ENCODE measurements at places on chromosomes 13 and 19.
A peak's percentile ranks its signal among the peaks of the same experiment; 100 is the strongest.

GRCh38 chr19:17830567-17831418 is 9.5 kb upstream of the INSL3 start:
- DNase-seq: peak; percentile 15

- DNase-seq: no peak
Observed at GRCh38 chr19:7729211-7729610, 2.7 kb downstream of the CLEC4G start.

DNA sequence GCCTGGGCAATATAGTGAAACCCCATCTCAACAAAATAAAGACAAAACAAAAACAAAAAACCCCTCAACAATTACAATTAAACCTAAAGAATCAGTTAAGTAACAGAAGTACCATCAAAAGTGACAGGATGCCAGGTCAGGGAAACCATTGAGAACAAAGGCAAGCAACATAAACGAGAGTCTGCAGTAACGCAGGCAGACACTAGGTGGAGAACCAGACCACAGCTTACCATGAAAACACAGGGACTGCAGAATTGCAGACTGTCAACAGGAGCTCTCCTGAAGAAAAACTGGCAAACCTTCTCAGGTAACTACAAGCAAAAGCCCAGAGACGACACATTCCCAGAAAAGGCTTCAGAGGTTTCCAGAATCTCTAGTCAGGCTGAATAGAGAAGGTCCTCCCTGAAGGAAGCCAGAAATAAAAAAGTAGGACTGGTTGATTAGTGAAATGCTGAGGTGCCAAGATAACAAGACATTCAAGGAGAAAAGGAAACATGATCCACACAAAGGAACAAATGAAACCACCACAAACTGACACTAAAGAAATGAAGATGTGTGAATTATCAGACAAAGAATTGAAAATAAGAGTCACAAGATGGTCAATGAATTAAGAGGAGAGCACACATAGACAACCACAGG is 2.2 kb upstream of the ZNF665 start:
- DNase-seq: peak; percentile 93

DNA sequence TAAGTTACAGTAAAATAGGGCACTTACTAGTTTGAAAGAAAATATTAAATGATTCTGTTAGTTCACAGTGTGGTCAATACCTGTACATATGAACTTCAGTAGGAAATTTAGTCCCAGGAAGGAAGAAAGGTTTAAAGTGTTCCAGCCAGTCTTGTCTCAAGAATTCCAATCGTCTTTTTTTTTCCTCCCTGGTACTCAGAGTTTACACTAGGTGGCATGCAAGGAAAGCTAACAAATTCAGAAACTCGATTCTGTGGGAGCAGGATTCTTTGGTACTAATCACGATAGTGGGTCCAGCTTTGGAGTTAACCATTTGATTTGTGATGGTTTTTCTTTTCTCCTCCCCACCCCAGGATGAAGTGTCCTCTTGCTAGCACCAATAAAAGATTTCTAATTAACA is 43.6 kb downstream of the POLR1D start:
- peak; percentile 34 for DNase-seq

DNA sequence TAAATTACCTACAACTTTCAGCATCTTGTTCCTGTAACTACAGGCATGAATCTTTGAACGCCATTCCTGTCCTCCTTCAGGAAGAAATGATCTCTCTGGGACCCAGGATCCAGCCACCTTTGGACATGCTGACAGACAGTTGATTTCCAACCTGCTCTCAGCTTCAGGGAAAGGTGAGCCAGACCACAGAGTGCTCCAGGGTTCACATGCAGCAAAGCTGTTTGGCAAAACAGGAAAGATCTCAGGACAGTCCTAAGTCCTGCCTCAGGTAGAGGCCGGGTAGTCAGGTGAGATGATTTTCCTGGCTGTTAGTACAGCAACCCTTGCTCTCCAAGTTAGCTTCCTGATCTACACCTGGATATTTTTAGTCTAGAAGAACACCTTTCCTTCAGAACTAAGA is 9.1 kb downstream of the SLC15A1 start:
- DNase-seq: no peak

- peak; percentile 82 for DNase-seq
Observed at GRCh38 chr19:54029930-54030490, 33.7 kb downstream of the VSTM1 start.

DNA sequence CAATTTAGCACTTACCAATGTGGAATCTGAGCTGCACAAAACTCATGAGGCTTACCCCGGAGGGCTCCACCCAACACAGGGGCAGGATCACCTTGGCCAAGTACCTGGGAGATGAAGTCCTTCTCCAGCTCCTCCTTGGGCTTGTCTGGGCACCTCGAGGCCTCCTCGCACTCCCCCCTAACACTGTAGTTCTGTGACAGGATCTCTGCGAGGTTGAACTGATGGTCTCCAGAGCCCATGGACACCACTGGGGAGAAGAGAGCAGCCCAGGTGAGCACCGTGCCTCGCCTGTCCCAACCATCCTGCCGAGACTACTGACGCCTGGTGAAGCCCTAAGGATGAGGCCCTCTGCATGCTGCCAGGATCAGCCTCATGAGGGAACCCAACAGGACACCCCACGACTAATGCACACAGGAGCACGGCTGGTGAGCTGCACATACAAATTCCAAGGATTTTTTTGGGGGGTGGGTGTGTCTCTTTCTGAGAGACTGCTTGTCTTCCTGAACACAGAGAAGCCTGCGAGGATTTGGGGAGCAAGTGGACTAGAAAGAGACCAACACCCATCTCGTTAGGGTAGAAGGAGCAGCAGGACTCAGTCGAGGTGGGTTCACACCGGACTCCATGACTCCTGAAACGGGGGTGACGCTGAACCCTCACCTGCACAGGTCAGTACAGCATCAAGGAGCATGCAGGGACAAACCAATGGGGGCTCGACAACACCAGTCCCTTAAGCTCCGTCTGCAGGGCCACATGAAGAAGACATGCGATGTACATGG is 10.1 kb downstream of the MIER2 start:
- DNase-seq: no peak

DNA sequence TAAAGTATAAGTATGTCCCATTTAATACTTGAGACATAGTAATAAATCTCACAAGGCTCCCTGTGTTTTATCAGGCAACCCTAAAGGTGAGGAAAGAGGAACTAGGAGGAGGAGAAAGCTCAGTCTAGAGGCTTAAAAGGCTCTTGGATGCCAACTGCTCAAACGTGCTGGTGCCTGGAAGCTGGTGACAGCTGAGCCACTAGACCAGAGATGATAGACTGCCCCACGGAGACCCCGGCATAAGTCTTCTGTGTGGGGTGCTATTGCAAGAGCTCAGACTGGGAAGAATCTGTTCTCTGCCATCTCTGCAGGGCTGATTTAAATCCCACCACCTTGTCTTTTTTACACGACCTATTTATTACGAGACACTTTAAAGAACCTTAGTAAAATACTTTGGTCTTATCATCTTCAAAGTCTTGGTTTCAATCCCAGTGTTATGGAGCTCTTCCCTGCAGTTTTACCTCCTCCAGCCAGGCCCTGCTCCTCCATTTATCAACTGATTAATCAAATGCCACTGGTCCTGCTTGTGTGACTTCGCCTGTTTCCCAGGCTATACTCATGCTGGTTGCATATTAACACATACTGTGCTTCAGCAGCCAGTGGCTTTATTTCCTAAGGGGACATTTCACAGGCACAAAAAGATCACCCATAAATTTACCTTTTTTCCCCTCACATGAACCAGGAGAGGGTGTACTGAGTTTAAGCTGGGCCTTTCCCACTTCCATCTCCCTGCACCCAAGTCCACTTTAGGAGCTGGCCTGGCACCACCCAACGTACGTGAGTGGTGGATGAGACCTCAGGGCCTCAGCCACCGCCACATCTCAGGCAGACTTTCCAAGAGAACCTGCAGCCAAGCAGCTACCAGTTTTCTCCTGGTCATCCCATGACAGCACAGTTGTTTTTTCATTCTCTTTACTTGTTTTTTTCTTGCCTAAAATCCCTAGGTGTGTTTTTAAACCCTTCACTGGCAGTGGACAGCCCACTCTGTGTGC is 7.8 kb upstream of the ATP12A start:
- DNase-seq: no peak

- peak; percentile 81 for DNase-seq
Observed at GRCh38 chr19:57812226-57812625, 2.5 kb downstream of the ZNF552 start.

DNA sequence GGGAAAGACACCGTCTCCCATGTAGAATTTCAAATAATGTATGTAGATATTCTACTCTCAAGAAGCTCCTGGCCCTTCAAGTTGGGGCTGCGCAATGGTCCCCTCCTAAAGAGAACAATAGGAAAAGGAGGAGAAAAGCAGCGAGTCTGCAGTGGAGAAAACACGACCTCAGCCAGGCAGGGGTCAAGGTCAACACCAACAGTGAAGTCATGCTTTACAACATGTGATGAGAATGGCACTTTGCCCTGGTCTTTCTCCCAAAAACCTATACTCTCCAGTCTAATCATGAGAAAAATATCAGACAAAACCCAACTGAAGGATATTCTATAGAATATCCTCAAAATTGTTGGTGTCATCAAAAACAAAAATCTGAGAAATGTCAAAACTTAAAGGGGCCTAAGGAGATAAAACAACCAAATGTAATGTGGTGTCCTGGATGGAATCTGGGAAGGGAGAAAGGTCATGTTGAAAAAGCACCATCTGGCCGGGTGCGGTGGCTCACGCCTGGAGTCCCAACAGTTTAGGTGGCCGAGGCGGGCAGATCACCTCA is 101.0 kb downstream of the SPACA7 start:
- no peak for DNase-seq

DNA sequence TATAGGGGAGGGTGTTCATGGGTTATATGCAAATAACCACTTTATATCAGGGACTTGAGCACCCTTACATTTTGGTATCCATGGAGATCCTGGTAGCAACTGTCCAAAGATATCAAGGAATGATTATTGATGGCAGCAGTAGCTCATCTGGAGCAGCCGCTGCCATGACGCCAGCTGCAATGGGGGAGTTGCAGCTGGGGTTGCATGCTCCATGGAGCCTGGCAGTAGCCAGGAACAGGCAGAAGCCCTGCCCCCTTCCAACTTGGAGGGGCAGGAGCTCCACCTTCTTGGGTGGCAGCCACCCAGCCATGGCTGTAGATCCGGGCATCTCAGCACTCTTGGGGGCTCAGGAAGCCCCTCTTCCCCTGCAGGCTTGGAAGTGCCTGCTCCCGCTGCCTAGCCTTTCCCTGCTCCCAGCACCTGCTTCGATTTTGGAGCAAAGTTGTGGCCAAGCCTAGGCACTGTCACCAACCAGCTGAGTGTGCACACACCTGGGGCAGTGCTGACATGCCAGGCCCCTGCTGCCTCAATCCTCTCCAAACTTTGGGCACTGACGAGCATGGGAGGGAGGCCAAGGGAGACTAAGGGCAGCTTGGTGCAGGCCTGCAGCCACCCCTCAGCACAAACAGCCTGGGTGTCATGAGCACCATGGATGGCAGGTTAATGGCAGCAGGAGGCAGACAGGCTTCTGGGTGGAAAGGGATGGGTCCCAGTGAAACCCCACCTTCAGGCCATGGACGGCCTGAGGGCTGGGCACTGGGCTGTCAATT is 235.6 kb upstream of the CSNK1A1L start:
- no peak for DNase-seq

- DNase-seq: peak; percentile 60
Observed at GRCh38 chr19:5354403-5354802, 13.8 kb upstream of the PTPRS start.

DNA sequence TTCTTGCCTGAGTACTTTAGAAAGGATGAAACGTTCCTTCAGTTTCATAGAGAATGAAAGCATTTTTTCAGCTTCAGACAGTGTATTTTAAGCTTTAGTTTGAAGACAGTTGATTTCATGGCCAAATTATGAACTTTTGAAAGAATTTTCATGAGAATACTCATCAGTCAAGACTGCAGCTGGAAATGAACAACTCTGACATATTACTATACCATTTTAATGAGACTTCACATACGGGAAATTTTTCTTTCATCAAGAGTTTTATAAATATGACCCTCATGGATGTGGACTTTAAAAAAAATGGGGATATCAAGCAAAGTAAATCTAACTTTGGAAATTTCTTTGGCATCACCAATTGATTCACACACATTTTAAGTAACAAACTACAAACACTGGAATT is 6.4 kb downstream of the LATS2 start:
- DNase-seq: no peak

- DNase-seq: peak; percentile 90
Observed at GRCh38 chr19:10219678-10220077, 11.5 kb downstream of the S1PR2 start.

- DNase-seq: no peak
Observed at GRCh38 chr19:11204943-11205349, 7.6 kb upstream of the KANK2 start.

GRCh38 chr13:45781553-45782326 is 69.8 kb downstream of the SIAH3 start:
- peak; percentile 1 for DNase-seq

Data from OCI-M1 (cell line).